ENCODE measurements at places on chromosomes 3 and 15.
A peak's percentile ranks its signal among the peaks of the same experiment; 100 is the strongest.

GRCh38 chr15:34297059-34297458 is 40.5 kb downstream of the SLC12A6 start:
- no peak for DNase-seq

- DNase-seq = peak; percentile 23
Measured at GRCh38 chr3:145776782-145777408, 384.1 kb downstream of the PLOD2 start.

GRCh38 chr3:17908399-17909191 is 166.2 kb upstream of the TBC1D5 start:
- no peak for DNase-seq

GRCh38 chr3:13715167-13715954 is 164.5 kb downstream of the WNT7A start:
- DNase-seq = no peak

DNA sequence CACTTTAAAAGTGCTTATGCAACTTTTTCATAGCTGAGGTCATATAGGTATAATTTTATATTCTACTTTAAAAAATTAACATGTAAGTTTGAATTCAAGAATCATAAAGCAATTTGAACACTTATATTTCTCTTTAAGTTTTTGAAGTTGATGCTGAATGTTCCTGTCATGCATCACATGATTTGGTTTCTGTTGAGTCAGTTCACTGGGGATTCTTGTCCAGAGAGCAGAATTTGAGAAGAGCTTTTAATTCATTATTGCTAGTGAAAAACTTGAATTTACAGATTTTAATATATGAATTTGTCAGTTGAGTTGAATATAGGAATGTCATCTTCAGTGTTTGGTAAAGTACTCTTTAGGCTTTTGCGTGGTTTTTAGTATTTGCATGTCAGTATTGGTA is 7.9 kb downstream of the SLC25A26 start:
- DNase-seq = no peak

DNA sequence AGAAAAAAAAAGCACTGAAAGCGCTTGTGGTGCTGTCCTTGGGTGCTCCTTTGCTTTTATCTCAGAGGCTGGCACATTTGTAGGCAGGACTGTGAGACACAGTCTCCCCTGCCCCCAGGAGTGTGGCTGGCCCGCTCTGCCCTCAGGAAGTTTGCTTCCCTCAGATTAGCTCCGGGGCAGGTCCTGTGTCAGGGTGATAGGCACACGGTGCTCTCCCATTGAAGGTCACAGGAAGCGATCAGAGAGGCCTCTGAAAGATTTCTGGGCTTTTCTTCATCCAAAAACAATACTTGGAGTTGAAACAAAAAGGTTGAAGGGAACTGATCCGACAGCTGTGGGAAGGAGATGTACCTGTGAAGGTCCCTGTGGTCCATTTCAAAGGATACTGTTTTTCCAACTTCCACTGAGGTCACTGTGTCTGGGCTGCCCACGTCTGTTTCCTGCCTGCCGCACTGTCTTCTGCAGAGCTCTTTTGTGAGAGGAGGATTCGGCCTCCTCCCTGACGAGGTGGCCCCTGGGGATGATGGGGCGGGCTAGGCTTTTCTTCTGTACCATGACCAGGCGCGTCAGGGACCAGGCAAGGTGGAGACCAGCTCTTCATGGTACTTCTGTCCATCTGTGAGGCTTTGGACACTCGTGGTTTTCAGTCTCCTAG is 330.5 kb upstream of the CTDSPL start:
- DNase-seq = no peak

DNA sequence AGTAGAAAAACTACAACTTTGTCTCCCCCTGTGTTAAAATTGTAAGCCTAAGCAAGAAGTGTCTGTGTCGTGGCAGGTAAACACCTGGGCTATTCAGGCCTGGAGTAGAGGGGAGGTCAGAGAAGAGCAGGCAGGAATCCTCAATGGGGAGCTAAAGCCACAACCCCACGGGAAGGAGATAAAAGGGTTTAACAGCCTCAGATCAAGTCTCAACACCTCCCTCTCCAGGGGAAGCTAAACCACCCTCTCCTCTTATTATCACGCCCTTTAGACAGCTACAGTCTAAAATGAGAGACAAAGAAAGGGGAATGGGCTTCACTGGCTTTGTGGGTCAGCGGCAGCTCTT is 11.6 kb downstream of the ETV5 start:
- DNase-seq = no peak

- no peak for DNase-seq
Measured at GRCh38 chr3:44954962-44955361, 21.0 kb downstream of the ZDHHC3 start.

DNA sequence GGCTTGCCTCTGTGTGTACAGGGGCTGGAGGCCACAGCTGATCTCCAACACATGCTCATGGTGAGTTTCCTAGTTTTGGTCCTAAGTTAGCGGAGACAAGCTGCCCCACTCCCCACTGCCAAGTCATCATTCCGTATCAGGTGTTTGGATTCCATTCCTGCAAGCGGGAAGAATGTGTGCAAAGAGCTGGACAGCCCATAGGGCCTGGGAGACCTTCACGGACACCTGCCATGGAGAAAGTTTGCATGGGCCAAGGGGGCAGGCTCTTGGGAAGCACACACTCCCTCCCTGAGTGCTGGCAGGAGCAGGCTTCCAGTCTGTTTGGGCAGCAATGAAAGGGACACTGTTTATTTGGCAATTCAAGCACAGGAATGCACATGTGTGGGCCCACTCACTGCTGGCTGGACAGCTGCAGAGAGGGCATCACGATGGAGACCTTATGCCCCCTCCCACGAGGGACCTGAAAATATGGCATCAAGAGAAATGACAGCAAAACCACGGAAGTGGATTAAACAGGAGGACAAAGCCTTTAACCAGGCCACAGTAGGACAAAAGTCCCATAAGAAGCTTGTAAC is 149.7 kb downstream of the KLF13 start:
- DNase-seq = no peak

- no peak for DNase-seq
Measured at GRCh38 chr15:27249760-27250109, 278.8 kb downstream of the GABRG3 start.

DNA sequence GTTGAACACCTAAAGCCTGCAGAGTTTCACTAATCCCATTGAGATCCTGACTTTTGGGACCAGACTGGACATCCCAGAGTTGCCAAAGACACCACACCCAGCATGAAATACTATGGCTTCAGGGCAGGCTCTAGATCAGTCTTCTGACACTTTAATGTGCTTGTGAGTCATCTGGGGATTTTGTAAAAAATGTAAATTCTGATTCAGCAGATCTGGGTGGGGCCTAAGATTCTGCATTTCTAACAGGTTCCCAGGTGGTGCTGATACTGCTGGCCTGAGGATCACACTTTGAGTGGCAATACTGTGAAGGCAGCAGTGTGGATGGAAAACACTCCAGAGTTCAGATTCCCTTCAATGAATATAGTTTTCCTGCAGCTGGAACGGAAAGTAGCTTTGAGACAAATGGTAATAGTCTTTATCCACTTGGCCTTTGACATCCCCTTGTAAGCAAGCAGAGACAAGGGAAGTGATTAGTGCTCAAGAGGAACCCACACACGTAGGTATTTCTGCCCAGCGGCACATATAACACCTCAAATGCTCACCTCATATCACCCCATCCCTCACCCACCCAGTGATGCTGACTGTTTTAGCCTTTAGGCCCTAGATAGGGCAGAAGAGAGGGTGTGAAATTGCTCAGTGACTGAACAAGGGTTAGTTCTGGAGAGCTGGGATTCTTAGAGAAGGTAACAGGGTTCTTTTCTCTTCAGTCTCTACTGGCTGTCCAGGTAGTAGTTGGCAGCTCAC is 51.5 kb upstream of the GSK3B start:
- DNase-seq = no peak

GRCh38 chr3:49454898-49455681 is 15.0 kb upstream of the DAG1 start:
- DNase-seq = no peak

- DNase-seq = no peak
Measured at GRCh38 chr3:134485075-134485717, 589 bp downstream of the ANAPC13 start.

GRCh38 chr3:81696090-81696489 is 65.4 kb downstream of the GBE1 start:
- no peak for DNase-seq

DNA sequence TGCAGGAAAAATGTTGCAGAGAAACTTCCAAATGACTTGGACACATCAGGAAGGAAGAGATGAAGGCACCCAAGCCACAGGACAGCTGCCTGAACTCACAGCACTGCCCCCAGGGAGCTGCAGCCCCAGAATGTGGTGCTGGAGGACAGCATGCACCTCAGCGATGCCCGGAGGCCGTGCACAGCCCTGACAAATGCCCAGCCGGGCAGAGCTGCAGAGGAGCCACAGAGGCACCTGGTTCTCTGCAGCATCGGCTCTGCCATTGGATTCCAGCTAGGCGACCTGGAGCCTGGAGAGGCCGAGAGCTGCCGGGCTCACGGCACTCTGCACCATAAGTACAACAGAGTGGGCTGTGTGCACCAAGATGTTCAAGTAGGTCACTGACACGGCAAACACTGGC is 97.5 kb downstream of the OCA2 start:
- no peak for DNase-seq

DNA sequence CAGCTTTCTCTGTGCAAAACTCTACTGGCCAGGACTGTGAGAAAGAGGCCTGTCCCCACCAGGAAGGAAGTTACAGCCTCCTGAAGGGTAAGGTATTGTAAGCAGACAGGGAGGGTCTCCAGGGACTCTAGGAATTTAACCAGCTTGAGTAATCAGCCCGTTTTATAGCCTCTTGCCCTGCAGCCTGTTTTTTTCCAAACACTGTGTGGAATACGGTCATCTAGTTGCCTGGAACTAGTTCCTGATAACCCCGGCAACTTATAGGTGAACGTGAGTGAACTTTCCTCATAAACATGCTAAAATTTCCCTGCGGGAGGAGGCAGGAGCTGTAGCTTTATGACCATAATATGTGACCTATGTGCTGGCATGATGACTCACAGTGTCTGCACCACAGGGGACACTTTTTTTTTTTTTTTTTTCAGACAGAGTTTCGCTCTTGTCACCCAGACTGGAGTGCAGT is 60.1 kb upstream of the DAZL start:
- DNase-seq = no peak

DNA sequence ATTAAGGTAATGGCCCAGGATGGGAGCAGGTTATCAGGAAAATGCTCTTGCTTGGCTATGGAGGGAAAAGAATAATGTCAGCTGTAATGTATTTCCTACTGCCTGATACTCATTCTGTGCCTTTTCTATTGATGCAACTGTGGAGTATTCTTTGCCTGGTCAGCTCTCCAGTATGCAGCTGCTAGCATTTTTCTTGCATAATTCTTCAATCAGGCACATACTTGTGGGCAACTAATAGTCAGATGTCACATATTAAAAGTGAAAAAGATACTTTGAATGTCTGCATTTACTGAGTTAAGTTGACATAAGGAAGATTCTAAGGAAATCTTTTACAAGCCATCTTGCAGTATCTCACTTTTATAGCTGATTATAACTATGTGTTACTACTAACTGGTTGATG is 29.5 kb downstream of the CD80 start:
- DNase-seq = no peak

- DNase-seq = no peak
Measured at GRCh38 chr3:136899622-136900158, 37.7 kb downstream of the NCK1 start.

DNA sequence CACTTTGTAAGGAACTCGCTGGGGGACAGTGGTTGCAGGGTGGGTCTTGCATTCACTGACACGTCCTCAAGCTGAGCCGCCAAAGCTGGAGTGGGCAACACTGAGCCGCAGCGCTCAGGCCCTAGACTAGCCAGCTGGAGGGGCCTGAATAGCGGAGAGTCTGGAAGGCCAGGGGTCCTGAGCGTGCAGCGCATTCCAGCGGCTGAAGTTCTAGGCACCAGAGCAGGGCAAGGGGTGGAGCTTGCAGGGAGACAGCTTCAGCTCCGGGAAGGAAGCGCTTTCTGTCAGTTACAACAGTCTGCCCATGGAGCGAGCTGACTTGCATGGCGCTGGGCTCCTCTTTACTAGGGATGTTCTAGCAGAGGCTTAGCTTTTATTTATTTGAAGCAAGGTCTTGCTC is 2.7 kb downstream of the MAP6D1 start:
- DNase-seq = no peak

GRCh38 chr3:39051649-39052561 is at the start of the genes SCN11A and WDR48:
TSS of gene SCN11A (minus strand) at chr3:39051944. CDS start at chr3:38950362, 101,582 bp downstream.
TSS of gene WDR48 (plus strand) at chr3:39052016. CDS start at chr3:39052026, 10 bp downstream.
- peak; percentile 95 for DNase-seq

GRCh38 chr3:131480116-131480515 is 22.7 kb downstream of the MRPL3 start:
- DNase-seq = no peak

DNA sequence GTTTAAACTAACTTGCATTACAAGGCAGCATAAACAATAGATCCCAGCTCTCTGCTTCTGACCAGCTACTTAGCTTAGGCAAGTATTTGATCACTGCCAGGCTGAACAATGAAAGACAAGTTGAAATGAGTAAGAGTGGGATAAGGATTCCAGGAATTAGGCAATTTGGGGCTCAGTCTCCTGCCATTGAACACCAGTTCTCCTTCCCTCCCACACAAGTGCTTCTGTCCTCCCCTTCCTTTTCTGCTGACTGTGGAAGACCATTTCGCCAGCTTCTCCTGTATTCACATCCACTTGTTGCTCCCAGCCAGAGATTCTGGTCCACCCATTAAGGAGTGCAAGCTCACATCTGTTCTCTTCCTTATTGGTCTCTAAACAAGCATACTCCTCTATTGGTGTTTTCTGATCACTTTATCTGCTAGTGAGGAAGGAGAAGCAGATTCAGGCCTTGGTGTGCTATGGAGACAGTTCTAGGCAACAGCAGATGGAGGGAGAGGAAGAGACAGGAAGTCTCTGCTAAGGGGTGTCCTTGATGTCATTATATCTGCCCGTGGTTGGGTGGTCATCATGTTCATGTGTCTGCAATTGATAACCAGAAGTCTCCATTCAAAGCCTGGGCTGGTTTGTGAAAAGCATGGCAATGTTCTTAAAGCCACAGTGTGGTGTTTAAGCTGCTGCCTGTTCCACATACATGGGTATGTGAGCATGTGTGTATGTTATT is 121.5 kb downstream of the PLCL2 start:
- DNase-seq = no peak

DNA sequence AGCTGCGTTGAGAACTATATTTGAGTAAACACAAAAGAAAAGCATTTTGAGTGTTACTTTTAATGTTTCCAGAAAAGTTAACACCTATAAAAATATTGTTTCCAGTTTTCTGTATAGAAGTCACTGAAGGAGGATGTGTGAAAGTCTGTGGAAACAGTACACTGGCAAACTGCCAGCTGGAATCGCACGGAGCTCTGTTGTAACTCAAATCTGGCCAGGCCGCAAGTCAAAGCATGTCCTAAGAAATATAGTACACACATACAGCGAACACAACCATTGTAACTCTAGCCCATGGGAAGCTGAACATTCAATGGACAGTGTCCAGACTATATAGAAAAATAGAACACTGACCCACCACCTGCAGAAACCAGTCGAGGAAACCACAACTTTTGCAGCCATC is 657.2 kb downstream of the FHIT start:
- peak; percentile 47 for DNase-seq

DNA sequence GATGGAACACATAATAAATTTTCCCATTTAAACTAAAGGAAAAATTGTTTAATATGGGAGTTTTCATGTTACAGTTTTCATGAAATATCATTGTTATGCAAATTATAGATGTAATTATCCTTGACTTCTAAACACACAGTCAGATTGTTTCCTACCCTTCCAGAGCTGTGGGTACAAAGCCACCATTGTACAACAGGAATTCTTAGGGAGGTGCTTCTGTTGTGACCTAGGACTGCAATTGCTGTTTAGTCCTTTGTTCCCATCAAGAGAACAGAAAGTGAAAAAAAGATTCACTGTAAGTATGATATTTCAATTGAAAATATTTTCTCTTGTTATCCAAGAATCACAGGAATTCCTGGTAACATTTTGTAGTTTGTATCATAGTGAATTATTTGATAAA is 455.3 kb upstream of the NAALADL2 start:
- DNase-seq = no peak

GRCh38 chr15:64348455-64348854 is 7.5 kb downstream of the CSNK1G1 start:
- no peak for DNase-seq

Data from renal cortex interstitium (tissue), 15 donors.